T follicular helper cell (primary cell): ENCODE measurements at places on chromosomes 7 and 10.

- no peak for DNase-seq
These were observed 109.5 kb upstream of the TMEM72 start for GRCh38 chr10:44801383-44802327.

GRCh38 chr10:28276384-28276783 lies 26.5 kb downstream of the MPP7 start:
- no peak for DNase-seq

- no peak for DNase-seq
These were observed 15.3 kb upstream of the MAPK8 start for GRCh38 chr10:48291190-48291589.

- DNase-seq, result no peak
These were observed 172.3 kb downstream of the MDFIC start for GRCh38 chr7:115094163-115094562.

DNA sequence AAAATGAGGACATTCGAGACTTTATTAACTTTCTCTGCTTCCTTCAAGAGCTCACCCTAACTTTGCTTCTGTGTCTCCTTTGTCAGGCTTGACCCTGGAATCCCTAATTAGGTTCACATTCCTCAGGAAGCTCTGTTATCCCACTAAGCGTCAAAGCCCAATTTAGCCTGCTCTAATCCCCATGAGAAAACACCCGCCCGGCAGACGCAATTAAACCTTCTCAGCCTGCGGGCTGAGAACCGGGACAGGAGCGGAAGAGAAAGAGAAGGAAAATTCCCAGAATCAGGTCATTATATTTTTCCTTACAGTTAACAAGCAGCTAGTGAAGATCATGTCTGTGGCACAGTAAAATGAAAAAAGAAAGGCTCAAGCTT lies 93.0 kb downstream of the TNS3 start:
- DNase-seq, result no peak

DNA sequence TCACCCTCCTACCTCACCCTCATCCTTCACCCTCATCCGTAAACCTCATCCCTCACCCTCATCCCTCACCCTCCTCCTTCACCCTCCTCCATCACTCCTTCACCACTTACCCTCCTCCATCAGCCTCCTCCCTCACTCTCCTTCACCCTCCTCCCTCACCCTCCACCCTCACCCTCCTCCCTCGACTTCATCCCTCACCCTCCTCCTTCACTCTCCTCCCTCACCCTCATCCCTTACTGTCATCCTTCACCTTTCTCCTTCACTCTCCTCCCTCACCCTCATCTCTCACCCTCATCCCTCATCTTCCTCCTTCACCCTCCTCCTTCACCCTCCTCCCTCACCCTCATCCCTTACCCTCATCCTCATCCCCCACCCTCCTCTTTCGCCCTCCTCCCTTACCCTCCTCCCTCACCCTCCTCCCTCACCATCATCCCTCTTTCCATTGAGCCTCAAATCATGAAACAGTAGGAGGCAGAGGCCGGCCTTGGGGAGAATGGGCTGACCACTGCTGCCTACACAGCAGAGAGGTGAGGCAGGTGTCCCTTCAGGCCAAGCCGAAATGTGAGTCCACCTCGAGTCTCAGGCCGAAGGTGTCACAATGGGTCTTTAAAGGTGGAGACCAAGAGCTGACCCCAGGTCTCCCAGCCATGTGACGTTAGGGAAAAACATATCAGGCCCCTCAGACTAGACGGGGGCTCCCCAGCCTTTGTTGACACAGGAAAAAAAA lies 53.0 kb downstream of the PDGFA start:
- DNase-seq, result no peak

- no peak for DNase-seq
These were observed 458.4 kb downstream of the DNAJB6 start for GRCh38 chr7:157795199-157795598.

GRCh38 chr10:34102893-34103506 lies 712.1 kb downstream of the PARD3 start:
- DNase-seq, result no peak

GRCh38 chr7:30682212-30683083 lies at the start of gene CRHR2:
Gene CRHR2 (minus strand): TSS chr7:30682456. CDS start chr7:30682280, 176 bp downstream.
- DNase-seq, result no peak

- DNase-seq, result no peak
These were observed 236.8 kb downstream of the FRMD4A start for GRCh38 chr10:14093730-14094484.
